Uterus (tissue), 4 donors: ENCODE measurements at places on chromosomes 6 and 20. TPM values are rescaled to one million over a fixed set of nuclear protein-coding genes. Genes with fewer than 3 reads are reported as not detected.
A peak's percentile ranks its signal among the peaks of the same experiment; 100 is the strongest.

GRCh38 chr6:113018351-113019151 lies 671.4 kb downstream of the RFPL4B start:
- no peaks in the 10 kb centered on the region for H3K36me3 ChIP-seq
- peak overlapping the region; percentile 47 for H3K27ac ChIP-seq
- no peak overlapping the region for H3K4me3 ChIP-seq
- H3K4me1 ChIP-seq: no peaks in the 10 kb centered on the region

GRCh38 chr6:108321253-108321747 lies 26.4 kb downstream of the AFG1L start:
- H3K4me1 ChIP-seq: no peaks in the 10 kb centered on the region
- H3K27me3 ChIP-seq: no peaks in the 10 kb centered on the region
- no peaks in the 10 kb centered on the region for H3K36me3 ChIP-seq
- H3K4me3 ChIP-seq: no peak overlapping the region

DNA sequence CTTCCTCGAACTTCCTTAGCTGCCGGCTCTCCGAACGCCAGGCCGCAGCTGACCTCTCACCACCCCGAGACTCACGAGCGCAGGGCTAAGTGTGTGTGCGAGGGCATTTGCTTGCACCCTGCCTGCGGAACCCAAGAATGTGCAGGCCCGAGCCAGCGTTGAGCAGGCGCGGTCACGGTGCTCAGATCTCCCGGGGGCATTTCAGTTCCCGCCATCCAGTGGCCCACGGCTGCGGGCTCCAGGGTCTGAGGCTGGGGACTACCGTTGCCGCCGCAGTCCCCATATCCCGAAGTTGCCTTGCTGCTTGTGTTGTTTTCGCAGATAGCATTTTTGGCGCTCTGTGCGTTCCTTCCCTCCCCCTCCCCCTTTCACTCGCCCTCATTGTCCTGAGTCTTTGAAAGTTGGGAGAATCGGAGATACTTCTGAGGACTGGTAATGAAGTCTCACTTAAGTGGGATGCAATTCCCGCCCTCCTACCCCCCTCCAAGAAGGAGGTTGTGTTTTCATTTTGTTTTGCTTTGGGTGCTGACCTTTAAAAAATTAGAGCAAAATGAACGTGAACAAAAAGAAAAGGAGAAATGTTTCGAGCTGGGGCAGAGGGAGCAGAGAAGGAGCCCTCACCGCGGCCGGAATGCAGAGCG lies 1.7 kb downstream of the NR2E1 start:
- H3K27me3 ChIP-seq: peaks cover 28% of the 10 kb centered on the region
- DNase-seq: no peak
- H3K4me1 ChIP-seq: no peaks in the 10 kb centered on the region
- no peak overlapping the region for H3K4me3 ChIP-seq
- no peak overlapping the region for H3K27ac ChIP-seq

- no peaks in the 10 kb centered on the region for H3K27me3 ChIP-seq
- no peak overlapping the region for H3K27ac ChIP-seq
- no peaks in the 10 kb centered on the region for H3K4me1 ChIP-seq
- H3K4me3 ChIP-seq: no peak overlapping the region
- peak; percentile 12 for DNase-seq
- H3K36me3 ChIP-seq: no peaks in the 10 kb centered on the region
Measured at GRCh38 chr20:11849976-11850670, 67.6 kb upstream of the BTBD3 start.

- DNase-seq: no peak
- no peaks in the 10 kb centered on the region for H3K27me3 ChIP-seq
- H3K4me3 ChIP-seq: no peak overlapping the region
- H3K36me3 ChIP-seq: no peaks in the 10 kb centered on the region
Measured at GRCh38 chr20:12821249-12821648, 187.5 kb upstream of the SPTLC3 start.

DNA sequence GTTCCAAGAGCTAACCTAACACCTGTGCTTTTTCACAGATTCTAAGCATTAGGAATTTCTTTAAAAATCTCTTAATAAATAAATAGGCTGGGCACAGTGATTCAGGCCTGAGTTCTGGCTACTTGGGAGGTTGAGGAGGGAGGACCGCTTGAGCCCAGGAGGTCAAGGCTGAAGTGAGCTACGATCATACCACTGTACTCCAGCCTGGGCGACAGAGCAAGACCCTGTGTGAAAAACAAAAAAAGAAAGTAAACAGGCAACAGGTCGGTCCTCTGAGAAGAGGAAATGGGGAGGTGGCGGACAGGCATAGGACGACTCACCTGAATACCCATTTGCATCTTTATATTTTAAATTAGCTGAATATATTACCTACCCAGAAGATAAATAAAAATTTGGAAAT lies 26.5 kb downstream of the GMDS start:
- H3K27me3 ChIP-seq: no peaks in the 10 kb centered on the region
- no peak for DNase-seq
- H3K4me1 ChIP-seq: no peaks in the 10 kb centered on the region
- H3K27ac ChIP-seq: no peak overlapping the region
- no peaks in the 10 kb centered on the region for H3K36me3 ChIP-seq

EYA2 gene
- 3.8 TPM for total RNA-seq

GRCh38 chr20:12627485-12627884 lies 381.3 kb upstream of the SPTLC3 start:
- DNase-seq: no peak
- H3K4me3 ChIP-seq: no peak overlapping the region
- H3K27me3 ChIP-seq: no peaks in the 10 kb centered on the region
- no peak overlapping the region for H3K27ac ChIP-seq
- H3K36me3 ChIP-seq: no peaks in the 10 kb centered on the region

GRCh38 chr6:146914489-146915483 lies 289.4 kb upstream of the STXBP5 start:
- no peaks in the 10 kb centered on the region for H3K4me1 ChIP-seq
- peak overlapping the region; percentile 75 for H3K27ac ChIP-seq
- peak; percentile 22 for DNase-seq
- H3K36me3 ChIP-seq: no peaks in the 10 kb centered on the region

GRCh38 chr6:43338243-43338642 lies 29.6 kb upstream of the CRIP3 start:
- H3K4me1 ChIP-seq: no peaks in the 10 kb centered on the region
- no peak overlapping the region for H3K4me3 ChIP-seq
- no peak overlapping the region for H3K27ac ChIP-seq

ANGPT4 gene
- 8.8 TPM for total RNA-seq
